Activated T-helper 1 cell treated with anti-CD3 and anti-CD28 coated beads, Interleukin-2, amount 50 U/mL, for 16 hours (primary cell): ENCODE measurements at places on chromosomes 11 and 22.

- no peak for DNase-seq
Measured at GRCh38 chr11:11537372-11537771, 84.4 kb downstream of the GALNT18 start.

DNA sequence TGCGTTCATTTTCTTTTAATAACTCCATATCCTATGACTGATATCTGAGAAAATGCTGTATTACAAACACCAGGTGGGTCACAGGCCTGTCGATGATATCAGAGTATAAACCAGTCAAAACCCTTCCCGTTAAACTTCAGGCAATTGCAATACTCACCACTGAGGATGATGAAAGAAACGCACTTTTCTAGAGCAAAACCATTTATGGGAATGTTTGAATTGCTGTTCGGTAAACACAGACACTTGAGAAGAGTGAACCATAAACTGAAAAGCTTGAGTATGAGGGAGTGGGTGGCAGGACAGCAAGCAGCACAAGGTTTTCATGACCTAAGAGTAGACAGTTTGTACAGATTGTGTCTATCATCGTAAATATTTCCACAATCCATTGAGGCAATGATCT lies 139.8 kb upstream of the CEP126 start:
- DNase-seq = no peak

DNA sequence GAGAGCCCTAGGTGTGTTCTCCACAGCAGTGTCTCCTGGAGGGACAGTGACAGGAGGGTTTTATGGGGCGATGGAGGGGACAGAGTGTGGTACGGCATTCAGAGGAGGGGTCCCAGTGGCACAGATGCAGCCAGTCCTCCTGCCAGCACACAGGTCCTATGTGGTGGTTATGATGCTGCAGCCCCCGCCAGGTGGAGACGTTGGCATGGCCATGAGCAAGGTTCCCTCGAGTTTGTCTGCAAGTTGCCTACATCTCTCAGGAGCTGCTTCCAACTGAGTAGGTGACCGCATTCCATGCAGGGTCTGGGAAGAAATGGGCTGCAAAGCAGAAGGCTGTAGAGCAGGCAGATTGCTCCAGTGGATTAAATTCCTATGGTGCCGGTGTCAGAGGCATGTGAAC lies 646.0 kb downstream of the TBC1D22A start:
- no peak for DNase-seq

DNA sequence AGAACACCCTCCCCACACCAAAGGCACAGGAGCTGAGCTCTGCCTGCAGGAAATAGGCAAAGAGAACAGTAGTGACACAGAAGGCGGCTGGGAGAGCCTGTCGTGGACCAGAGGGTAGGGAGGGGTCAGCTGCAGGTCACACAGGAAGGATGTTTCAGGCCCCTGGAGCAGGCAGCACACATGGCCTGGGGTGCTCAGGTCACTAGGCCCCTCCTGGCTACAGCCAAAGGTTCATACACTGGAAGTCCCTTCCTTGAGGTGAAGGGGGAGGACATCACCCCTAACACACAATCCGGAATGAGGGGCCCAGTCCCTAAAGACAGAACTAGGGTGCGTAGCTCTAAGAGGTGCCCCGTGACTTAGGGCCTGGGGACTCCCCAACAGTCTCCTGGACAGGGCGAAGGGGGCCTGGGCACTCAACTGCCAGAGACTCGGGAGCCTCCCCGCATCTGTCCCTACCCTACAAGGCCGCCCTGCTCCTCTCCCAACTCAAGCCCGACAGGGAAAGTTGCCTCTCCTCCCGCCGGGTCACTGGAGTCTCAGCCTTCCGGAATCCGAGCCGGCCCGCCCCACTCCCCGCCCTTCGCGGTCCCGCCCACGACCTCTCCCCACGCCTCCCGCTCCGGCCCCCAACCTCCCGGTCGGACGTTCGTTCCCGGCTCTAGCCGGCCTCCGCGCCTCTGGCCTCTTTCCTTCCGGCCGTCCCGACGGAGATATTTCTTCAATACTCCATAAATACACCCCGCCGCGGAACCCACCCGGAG lies at the start of gene CYB5R2:
CYB5R2 (minus strand) TSS at position 541 of the 764 bp plus-strand sequence. CDS start 675 bp downstream, outside the sequence.
- DNase-seq = no peak

DNA sequence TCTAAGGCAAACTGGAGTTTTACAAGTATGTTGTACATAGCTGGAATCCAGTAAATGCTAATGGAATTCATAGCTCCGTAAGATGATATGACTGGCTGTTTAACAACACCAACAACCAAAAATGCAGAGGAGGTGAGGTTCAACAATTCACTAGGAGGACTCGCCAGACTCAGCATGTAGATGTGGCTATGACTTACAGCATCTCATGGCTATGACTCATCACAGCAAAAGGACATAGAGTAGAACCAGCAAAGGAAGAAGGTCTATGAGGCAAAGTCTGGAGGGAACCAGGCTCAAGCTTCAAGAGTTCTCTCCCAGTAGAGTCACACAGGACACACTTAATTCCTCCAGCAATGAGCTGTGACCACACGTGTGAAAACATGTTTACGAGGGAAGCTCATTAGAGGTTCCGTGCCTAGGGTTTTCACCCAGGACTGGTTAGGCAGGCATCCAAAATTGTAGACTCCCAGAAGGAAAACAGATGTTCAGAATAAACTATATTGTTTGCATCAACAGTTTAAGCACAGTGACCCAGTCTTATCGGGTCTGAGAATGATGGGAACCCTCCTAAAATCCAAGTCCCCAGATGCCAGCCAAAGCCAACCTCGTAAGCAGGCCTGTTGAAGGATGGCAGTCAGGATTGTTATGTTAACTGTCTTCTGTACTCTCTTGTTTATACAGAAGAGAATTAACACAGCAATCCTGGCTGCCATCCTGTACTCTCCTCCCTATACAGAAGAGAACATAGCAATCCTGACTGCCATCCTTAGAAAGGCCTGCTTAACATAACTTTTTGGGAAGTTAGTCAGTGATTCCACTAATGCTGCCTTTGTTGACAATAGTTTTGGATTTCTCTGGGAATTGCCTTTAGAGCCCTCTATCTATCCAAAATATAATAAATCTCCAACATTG lies 116.6 kb downstream of the LARGE1 start:
- no peak for DNase-seq

DNA sequence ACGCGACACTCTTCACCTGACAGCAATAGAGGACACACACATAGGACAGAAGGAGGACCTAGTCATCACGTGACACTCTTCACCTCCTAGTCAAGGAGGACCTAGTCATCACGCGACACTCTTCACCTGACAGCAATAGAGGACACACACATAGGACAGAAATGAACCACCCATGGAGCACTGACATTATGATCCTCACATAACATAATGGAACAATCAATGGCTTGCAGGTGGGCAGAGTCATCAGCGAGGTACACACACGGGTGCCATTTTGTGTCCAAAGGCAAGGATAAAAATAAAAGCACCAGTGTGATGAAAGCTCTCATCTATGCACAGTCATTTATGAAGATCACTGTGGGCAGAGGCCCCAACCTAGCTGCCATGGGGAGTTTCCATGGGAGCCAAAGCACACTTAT lies 354.7 kb downstream of the LARGE1 start:
- DNase-seq = no peak

DNA sequence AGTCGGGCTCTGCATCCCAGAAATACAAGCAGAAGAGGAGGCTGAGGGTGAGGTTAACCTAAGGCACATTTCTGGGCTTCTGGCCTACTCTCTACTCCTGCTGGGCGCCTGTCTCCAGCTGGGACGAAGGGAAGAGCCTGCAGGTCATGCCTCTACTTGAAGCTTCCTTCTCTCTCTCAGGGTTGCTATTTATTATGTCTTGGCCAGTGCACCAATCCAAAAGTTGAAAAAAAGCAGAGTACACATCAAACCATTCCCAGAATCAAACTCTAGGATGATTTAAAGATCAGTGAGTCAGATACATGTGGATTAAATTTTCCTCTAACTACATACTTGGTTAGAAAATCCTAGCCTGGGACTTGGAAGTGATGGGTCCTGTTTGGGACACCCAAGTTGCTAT lies 60.2 kb upstream of the CDON start:
- no peak for DNase-seq

GRCh38 chr11:9001736-9002135 lies 2.1 kb downstream of the NRIP3 start:
- no peak for DNase-seq

DNA sequence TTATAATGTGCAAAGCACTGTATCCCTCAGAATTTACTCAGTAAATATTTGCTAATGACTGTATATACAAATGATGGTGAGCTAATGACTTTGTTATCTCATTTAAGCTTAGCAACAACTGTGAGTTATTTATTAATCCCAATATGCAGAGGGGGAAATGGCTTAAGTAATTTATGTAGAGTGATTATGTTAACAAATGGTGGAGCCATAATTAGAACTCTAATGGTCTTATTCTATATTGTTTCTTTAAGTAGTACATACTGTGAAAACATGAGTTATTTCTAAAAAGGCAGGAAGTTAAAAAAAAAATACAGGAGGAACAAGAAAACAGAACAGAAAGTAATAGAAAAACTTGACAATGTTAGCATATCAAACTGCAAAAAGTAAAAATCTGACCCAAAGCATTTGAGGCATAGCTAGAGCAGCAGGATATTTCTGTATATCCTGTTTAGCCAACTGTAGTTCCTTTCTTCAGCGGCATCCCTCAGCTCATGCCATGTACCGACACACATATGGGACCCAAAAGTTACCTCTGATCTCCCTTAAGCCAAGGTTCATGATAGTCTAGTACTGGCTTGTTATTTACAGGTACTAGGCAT lies 94.2 kb downstream of the FCHSD2 start:
- DNase-seq = no peak

GRCh38 chr11:43947815-43948214 lies 5.4 kb downstream of the C11orf96 start:
- DNase-seq = no peak

- no peak for DNase-seq
Measured at GRCh38 chr11:96014217-96014616, 90.3 kb upstream of the MTMR2 start.

DNA sequence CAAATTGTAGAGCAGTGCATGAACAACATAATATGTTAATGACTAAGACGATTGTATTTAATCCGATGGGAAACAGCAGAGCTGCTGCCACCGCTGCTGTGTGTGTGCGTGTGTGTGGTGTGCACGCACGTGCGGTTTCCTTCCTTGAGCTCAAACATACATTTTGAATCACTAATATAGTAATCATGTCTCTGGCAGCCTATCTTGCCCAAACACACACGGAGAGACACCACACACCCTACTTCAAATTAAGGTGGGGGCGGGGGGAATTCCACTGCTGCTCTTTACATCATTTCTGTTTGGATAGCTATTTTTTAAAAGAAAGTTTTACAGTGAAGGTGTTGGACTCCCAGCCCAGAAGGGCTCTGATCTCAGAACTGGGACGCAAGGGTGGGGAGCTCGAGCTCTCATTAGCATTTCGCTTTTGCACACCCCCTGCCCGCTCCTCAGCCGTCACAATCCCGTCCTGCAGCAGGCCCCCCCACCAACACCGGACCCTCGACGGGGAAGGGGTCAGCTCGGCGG lies 651 bp upstream of the FAM83F start:
- DNase-seq = no peak

- no peak for DNase-seq
Measured at GRCh38 chr11:107592231-107592590, 1.3 kb downstream of the ELMOD1 start.

DNA sequence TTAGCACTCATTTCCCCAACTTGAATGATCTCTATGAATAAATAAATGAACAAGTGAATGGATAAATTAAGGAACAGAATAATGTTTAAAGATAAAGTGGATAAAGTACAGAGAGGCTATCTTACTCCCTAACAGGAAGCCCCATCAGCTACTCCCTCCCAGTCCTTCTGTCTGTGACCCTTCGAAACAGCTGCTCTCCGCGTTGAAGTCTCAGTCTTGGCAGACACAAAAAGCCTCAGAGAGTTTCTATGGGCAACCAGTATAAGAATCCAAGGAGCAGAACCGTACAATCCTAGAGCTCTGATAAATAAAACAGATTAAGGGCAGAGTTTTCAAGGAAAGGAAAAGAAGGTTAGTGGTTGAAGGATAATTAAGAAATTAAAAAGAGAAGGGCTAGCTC lies 35.0 kb downstream of the GUCY1A2 start:
- DNase-seq = no peak

GRCh38 chr11:134498326-134499139 lies 86.5 kb upstream of the B3GAT1 start:
- no peak for DNase-seq

DNA sequence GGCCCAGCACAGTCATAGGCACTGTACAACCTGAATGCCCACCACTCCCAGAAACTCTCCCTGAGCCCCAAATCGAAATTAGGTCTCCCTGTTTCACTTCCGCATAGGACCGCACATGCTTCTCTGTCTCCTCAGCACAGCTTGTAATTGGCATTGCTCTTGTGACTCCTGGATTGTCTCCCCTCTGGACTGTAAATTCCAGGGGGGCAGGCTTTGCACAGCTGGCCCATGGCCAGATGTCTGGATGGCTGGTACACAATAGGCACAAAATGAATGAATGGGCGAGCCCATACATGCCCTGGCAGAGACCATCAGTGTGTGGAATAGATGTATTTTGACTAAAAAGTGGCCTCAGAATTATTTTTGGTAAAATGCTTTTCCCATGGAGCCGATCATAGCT lies 63.3 kb upstream of the PHF21B start:
- no peak for DNase-seq

GRCh38 chr11:111526501-111526900 lies 11.9 kb downstream of the HOATZ start:
- DNase-seq = no peak

DNA sequence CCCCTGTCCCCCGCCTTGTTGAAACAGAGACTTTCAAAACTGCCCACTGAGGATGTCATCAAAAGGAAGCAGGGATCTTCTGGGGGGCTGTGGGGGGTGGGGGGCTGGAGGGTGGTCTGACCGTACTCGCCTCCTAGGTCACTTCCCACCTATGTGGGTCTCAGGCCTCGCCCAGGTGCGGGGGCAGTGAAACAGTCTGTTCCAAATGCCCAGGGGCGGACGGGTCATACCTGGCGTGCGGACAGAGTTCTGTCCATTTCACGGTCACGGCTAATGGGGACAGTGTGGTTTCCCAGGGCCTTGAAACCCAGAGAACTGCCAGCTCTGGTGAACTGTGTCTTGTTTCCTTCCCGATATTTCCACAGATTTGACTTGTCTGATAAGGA lies 27.2 kb downstream of the ANO1 start:
- no peak for DNase-seq

DNA sequence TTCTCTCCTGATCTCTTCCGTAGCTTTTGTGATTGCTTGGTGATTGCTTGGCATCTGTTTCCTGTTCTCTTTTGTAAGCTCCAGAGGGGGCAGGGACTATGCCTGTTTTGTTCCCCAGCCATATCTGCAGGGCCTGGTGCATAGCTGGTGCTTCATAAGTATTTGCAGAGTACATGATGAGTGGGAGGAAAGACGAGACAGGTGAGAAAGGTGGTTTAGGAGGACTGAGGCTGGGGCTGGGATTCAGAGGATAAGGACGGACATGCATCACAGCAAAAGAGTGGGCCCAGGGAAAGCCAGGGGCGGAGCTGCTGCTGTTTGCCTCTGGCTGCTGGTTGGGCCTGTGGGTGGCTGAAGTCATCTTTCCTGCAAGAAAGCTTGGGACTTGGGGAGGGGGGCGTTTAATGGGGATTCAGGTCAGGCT lies 62.4 kb downstream of the DSCAML1 start:
- DNase-seq = no peak

- DNase-seq = no peak
Measured at GRCh38 chr22:20213833-20214708, 54.0 kb downstream of the RTN4R start.
